ENCODE measurements at places on chromosomes 1 and 21.

GRCh38 chr21:16162953-16163352 is 433.2 kb downstream of the USP25 start:
- DNase-seq, result no peak

- no peak for DNase-seq
Observed at GRCh38 chr1:234256359-234256758, 116.9 kb upstream of the COA6 start.

- no peak for DNase-seq
Observed at GRCh38 chr1:34113887-34114286, 51.1 kb downstream of the CSMD2 start.

DNA sequence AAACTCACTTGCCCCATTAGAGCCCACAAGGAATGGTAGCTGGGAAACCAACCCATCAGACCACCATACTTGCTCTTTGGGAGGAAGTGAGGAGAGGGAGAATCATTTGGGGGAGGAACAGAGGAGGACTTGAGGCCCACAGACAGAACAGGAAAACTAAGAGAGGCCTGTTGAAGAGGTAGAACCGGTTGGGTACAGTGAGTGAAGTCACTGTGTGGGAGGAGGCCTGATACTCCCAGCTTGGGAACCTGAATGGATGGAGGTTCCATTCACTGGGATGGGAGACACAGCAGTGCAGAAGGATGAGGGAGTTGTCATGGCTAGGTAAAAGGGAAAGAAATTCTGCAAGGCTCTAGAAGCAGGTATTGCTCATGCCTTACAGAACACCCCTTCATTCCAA is 63.4 kb upstream of the PSEN2 start:
- DNase-seq, result no peak

DNA sequence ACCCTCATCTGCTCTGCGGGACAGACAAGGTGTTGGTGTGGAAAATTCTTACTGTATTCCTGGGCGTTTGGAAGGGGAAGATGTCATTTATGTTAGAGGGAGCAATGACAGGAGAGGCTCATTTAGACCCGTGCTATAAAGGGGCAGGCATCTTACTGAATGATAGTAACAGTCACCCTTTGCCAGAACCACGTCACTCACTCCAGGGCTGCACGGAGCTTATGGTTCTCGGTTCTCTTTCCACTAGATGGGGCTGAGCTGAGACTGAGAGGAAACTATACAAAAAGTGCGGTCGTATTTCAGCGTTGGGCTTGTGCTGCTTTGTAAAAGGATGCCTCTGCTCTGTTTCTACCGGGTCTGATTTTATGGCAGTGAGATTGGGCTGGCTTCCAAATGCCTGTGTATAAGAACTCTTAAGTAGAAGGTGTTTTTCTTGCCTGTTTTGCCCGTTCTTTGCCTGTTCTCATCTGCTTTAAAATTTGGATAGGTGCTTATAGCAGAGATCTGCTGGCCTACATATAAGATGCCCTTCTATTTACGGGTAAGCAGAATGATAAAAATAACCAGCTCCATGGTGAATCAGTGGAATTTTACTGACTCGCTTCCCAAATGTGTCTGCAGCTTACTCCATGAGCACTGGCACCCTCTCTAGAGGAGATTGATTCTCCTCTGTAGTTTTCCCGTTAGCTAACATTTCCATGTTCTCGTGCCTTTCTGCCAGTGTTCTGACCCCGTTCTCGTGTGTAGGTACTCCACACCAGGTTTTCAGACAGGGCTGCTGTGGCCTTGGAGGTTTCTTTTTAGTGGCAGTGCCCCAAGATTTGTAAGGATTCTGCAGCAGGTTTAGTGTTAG is 55.9 kb downstream of the MRPS6 start:
- peak; percentile 75 for DNase-seq

GRCh38 chr1:241605146-241605805 is 34.9 kb downstream of the CHML start:
- no peak for DNase-seq

GRCh38 chr1:56466538-56466937 is 112.8 kb downstream of the PLPP3 start:
- DNase-seq, result no peak

GRCh38 chr1:181249186-181249585 is 160.7 kb downstream of the IER5 start:
- DNase-seq, result no peak

DNA sequence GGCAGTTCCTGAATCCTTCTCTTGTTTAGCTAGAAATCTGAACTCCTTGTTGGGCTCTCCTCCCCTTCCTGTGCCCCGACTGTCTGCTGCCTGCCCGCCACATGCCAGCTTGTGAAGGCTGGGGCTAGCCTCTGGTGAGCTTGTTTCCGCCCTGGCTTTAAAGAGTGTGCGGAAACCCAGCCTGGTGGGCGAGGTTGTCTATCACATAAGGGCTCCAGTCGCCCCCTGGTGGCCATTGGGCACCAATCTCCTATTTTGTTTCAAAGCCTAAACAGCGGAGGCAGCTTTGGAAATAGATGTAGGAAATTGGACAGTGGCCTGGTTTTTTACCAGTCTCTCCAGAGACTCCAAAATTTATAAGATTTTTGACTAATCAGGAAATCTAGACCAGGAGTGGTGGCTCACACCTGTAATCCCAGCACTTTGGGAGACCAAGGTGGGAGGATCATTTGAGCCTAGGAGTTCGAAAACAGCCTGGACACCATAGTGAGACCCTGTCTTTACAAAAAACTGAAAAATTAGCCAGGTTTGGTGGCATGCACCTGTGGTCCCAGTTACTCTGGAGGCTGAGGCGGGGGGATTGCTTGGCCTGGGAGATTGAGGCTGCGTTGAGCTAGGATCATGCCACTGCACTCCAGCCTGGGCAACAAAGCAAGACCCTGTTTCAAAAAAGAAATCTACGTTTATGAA is 9.8 kb downstream of the ATP8B2 start:
- peak; percentile 95 for DNase-seq

All from activated T-cell treated with anti-CD3 and anti-CD28 coated beads, Interleukin-2, amount 50 U/mL, for 48 hours (primary cell).